Activated T-helper 1 cell treated with Interleukin-2 at 50 U/mL for 16 hours (primary cell): ENCODE measurements at places on chromosomes 1 and 21.

GRCh38 chr1:200042119-200042551 is 14.6 kb downstream of the NR5A2 start:
- no peak for DNase-seq

DNA sequence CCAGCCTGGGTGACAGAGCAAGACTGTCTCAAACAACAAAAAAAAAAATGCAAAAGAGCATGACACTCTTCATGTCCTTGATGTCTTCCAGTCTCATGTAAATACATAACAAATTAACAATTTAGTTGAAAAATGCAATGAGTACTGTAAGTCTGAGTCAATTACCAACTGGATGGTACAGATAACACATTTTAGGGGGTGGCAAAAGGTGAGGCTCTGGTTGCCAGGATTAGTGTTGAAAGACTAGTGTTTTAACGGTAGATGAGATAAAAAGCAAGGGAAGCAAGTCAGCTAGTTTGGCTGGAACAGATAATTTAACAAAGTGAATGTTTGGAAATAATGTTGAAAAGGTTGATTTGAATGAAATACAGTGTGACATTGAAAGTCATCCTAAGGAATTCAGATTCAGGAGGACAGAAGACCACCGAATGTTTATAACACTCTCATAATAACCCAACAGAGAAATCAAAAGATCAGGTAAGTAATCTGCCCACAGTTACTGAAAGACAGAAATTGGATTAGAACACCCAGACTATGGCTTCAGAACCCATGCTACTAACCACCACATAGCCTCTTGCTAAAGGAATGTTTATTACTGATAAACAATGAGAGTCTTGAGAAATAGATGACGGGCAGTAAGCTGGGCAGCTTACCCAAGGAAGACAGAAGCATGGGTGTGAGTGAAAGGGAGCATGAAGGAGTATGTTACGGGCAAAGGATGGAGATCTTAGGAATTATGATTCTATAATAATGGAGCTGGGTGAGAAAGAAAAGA is 312.4 kb downstream of the HMCN1 start:
- DNase-seq: no peak

DNA sequence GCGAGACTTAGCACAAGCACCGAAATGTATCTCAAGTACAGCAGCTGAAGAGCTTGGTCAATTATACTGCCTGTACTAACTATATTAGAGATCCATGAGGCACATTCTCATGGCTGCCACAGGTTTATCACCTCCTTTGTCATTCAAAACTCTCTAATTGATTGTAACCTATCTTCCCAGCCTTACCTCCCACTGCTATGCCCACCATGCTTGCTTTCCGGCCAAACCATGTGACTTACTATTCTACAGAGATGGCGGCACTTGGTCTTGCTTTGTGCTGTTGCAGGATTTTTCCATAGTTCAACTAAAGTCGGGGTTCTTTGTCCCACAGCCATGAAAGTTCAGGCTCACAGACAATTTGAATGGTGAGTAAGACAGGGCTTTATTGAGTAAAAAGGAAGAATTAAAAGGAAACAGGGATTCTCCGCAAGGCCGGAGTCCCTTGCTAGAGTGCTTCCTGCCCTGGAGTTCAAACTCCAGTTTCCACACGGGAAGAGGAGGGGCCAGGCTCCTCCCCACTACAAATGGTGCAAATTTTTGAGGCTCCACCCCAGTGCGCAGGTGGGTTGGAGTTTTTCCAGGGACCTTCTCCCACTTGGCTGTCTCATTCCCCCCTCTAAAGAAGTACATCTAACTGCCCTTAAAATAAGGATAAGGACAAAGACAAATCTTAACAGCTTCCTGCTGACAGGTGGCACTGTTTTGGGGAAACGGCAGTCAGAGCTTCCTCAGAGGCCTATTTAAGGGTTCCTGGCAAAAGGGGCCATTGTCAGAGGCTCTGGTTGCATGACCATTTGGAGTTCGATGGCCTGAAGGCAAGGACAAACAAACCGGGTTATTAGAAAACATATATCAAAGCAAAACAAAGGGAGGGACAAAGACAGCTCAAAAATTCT is 28.7 kb downstream of the FMO2 start:
- no peak for DNase-seq

DNA sequence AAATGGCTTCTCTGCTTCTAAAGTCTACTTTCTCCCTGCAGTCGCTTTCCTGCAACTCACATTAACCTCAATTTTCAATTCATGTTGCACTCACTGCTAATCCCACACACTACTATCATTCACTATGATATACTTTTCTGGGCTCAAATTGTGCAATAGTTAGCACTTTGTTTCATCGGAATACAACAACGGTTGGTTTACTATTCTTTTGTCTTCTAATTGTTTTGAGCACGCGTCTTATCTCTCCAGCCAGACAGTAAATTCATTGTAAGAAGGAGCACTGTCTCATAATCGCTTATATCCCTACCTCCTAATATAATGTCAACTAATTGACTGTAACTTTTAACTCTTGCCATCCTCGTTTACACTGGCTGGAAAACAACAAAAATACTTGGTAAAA is 3.9 kb upstream of the PALMD start:
- DNase-seq: no peak

DNA sequence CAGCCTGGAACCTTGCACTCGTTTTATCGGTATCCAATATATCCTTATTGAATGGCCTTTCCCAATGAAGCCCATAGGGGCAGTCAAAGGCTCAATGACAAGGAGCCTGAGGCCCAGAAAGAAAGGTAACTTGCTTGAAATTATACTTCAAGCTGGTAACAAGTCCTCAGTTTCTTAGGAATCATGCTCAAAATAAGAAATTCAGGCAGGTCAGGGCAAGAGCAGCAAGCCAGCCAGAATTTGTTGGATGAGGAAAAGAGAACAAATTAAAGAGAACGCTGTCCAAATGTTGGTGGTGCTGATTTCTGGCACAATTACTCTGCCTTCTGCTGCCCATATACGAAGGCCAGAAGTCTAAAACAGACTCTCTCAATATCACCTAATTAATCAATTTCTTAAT is 77.6 kb downstream of the DDX20 start:
- DNase-seq: no peak

DNA sequence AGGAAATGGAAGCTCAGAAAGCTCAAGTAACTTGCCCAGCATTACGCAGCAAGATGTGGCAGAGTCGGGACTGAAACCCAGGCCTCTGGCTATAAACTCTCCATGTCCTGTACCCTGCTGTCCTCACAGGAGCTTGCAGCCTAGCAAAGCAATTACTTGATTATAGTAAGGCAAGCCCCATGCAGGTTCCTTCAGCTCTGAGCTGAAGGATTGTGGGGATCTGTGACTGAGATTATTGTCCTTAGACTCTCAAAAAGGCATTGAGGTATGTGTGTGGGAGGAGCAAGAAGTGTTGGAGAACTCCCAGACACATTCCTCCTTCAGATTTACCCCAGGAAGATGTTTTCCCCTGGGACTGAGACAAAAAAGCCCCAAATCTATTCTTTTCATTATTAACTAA is 124.0 kb upstream of the SPATA6 start:
- no peak for DNase-seq

DNA sequence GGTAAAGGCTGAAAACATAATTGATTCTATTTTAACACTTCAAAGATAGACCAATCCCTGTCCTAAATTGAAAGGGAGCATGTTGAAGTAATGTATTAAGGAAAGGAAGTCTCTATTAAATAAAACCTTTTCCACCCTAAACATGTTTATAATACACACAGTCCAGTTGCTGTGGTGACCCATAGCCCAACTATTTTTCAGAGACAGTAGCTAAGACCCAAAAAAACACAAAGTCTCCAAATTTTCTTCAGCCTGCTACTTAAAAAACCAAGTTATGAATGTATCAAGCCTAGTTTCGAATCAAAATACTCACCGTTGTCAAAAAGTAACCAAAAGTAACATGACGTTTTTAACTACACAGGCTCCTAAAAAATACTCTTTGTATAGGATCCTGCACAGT is 1.6 kb downstream of the ELK4 start:
- DNase-seq: no peak

DNA sequence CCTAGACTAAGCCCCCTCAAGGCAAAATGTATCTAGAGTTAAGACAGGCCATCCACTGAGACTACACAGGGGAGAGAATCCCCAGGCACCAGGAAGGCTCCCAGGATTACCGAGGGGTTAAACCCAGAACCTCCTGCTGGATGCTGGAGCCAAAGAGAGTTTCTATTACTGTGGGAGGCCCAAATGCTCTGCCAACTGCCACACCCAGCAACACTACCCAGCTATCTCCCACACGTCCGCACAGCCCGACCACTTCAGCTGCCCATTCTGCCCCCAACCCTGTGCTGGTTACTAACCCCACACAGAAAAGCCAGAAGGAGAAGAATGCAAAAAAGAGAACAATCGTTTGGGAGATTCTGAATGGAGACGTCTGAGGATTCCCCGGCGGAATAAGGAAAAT is 63.6 kb downstream of the CD46 start:
- no peak for DNase-seq

DNA sequence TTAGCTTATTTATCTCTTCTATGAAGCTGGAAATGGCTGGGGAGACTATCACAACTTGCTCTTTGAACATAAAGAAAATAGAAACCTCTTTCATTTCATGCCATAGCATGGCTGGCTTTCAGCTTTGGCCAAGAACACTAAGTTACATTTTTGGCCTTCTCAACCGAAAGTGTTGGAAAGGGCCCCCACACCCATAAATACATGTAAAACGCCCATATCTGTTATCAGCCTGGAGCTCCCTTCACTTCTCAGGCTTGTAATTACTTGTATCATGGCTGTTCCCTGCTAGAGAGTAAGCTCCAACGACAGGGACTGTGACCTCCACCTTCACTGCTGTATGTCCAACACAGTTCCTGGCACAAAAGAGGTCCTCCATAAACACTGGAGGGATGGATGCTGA is 12.7 kb upstream of the EIF4G3 start:
- DNase-seq: no peak

GRCh38 chr1:58848818-58849411 is 65.1 kb upstream of the JUN start:
- DNase-seq: no peak

DNA sequence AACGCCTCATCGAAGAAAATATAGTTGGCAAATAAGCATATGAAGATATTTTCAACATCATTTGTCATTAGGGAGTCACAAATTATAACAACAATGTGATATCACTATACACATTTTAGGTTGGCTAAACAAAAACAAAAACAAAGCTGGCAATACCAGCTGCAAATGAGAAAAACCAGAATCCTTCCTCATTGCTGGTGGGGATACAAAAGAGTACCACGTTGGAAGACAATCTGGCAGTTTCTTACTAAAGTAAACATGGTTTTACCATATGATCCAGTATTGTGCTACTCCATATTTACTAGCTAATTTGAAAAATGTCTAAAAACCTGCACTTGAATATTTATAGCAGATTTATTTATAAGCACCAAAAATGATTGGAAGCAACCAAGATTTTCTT is 1204.1 kb downstream of the MRPL39 start:
- no peak for DNase-seq

DNA sequence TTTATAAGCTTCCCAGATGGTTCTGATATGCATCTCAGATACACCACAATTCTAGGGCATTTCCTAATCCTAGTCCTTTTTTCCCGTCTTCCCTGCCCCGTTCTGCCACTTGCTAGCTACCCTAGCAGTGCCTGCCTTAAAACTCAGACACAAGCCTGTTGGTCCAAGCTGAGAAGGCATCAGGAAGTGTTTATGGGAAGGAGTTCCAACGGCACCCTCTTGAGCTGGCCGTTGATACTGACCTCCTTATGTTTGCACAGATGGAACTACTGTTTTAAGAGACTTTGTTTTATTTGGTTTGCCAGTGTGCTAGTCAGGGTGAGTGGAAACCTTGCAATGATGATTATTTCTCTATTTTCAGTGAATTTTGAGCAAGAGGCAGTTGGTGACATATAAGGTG is 67.2 kb downstream of the UCK2 start:
- DNase-seq: no peak

DNA sequence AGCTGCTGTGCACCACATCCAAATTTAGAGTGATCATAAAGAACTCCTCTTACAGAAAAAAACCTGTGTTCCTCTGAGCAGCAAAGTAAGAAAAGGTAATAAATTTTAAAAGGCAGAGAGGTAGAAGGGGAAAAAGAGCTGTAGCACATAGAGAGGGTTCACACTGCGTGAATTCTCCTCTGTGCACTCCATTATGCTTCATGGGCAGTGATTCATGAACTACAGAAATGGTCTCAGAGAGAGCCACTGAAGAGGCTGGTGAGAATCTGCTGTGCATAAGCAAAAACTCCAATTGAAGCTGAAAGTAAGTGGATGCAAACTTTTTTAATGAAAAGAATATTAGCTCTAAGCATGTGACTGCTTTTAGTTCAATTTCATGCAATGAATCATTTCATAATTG is 65.0 kb downstream of the CRB1 start:
- DNase-seq: no peak

- no peak for DNase-seq
Observed at GRCh38 chr1:208844158-208844557, 600.0 kb upstream of the PLXNA2 start.

GRCh38 chr1:35264871-35265270 is 3.6 kb upstream of the ZMYM4 start:
- no peak for DNase-seq

DNA sequence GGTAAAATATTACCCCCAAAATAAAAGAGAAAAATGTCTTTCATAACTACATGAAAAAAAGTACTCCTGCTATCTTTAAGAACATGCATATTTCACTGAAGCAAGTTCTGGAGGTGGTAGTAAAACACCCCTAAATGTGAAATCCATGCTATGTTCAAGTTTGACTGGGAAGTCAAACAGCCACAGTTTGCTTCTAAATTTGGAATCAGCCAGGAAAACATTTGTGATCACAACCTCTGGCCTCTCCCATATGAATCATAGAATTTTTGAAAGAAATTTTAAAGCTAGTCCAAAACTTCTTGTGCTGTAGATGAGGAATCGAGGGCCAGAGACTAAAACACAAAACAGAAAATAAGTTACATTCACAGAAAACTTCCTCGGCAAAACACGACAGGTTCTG is 6.6 kb downstream of the SORT1 start:
- DNase-seq: no peak

DNA sequence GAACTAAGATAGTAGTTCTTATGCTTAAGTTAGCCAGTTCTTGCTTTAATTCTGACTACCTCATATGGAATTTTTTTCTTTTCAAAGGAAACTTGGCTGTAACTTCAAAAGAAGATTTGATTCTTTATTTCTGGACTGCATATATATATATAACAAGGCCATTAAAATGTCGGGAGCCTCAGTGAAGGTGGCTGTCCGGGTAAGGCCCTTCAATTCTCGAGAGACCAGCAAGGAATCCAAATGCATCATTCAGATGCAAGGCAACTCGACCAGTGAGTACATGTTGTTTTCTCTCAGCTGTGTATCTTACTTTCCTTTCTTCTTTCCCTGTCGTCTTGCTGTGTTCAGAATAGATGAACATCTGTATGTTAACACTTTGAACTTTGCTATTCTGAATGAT is 21.8 kb downstream of the KIF1B start:
- no peak for DNase-seq
